ENCODE measurements at places on chromosomes 3 and 15.
A peak's percentile ranks its signal among the peaks of the same experiment; 100 is the strongest.

- no peak for DNase-seq
These were observed 94.7 kb upstream of the RBMS3 start for GRCh38 chr3:29186131-29186599.

DNA sequence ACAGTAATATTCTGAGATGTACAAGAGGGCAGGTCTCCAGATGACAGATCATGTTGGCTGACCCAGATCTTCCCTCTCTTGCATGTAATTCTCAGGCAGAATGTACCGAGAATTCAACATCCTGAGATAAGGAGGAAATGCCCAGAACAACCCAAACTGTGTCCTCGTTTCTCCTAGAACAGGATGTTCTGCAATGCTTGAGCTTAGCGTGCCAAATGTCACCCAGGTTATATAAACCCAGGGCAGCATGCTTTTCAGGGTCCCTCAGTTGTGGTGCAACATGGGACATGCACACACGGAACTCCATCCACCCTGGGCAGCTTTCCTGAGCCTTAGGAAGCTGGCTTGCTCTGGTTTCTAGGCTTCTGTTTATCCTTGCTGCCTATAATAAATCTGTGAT, 102.1 kb upstream of the CMC1 start:
- no peak for DNase-seq

DNA sequence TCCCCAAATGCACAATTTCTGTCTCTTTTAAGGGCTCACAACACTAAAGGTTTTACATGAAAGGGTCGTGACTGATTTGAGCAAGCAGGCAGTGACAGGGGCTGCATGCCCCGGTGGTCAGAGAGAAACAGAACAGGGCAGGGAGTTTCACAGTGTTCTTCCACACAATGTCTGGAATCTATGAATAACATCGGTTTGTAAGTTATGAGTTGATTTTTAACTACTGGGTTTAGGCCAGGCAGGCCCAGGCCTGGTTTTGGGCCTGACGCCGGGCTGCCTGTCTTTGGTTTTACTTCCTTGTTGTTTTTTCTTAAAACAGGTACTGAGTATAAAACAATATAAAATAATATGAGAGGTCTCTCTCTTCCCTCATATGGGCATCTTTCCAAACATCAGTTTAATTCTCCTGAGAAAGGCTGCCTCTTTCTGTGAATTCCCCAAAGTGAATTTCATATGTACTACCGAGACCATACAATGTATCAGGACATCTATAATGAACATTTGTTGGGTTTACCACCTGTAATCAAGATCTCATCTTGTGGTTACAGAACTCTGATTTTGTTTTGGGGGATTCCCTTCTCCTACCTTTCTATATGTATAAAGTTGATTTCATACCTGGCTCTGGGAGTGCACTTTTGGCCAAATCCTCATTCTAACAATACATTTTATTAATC, 74.4 kb downstream of the CD200 start:
- DNase-seq = no peak

GRCh38 chr3:122268257-122269024, 56.6 kb upstream of the CSTA start:
- DNase-seq = no peak

DNA sequence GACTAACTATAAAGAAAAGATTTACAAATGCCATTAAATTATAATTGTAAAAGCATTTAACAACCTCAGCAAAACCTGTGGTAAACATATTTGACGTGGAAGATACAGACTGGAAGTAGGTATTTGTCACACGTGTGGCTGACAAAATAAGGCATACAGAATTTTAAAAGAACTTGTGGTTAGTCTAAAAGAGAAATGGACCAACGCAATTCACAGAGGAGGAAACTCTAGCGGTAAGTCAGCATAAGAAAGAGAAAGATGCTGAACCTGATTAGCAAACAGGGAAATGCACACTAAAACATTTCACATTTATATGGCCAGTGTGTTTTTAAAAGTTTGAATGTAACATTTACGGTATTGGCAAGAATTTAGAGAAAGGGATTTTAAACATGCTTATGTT, 35.3 kb downstream of the KCNH8 start:
- no peak for DNase-seq

GRCh38 chr3:82595530-82595929, 834.1 kb upstream of the GBE1 start:
- DNase-seq = no peak

DNA sequence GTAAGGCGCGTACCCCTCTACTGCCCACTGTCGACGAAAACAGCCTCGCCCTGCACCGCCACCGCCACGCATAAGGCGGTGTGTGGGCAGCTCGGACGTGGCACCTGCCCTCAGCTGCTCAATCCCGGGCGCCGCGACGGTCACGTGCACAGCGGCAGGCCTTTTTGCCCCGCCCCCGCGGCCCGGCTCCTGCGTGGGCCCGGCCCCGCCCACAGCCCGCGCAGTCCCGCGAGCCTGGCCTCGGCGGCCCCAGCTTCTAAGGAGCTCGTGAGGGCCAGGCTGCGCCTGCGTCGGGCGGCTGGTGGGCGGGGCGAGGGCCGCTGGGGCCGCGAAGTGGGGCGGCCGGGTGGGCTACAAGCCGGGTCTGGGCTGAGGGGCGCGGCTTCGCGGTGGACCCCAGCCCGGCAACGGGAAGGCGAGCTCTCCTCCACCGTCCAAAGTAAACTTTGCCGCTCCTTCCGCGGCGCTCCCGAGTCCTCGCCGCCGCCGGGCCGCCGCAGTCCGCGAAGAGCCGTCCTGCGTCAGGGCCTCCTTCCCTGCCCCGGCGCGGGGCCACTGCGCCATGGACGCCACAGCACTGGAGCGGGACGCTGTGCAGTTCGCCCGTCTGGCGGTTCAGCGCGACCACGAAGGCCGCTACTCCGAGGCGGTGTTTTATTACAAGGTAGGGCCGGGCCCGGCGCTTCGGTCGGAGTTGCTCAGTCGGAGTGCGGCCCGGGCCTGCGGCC, at the start of gene CAPN7:
Gene CAPN7 (plus strand): TSS at position 313 of the 728 bp plus-strand sequence. CDS start 250 bp downstream, at position 563.
- DNase-seq = peak; percentile 90

DNA sequence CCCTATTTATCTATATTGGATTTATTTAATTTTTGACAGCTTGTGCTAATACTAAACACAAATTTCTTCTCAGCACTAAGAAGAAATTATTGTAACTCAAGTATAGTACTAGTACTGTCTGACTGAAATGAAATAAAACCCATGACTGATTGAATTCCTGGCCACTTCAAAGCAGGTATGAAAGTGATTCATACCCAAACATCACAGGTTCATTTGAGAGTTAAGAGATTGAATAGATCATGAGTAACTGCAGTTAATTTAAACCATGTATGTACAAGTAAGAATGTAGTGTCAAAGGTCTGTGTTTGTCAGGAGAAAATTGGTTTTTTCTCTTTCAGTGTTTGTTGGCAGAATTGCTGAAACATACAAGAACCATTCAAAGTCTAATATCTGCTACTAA, 332.0 kb upstream of the GRM7 start:
- no peak for DNase-seq

GRCh38 chr3:152459118-152459515, 190.4 kb downstream of the MBNL1 start:
- DNase-seq = no peak

DNA sequence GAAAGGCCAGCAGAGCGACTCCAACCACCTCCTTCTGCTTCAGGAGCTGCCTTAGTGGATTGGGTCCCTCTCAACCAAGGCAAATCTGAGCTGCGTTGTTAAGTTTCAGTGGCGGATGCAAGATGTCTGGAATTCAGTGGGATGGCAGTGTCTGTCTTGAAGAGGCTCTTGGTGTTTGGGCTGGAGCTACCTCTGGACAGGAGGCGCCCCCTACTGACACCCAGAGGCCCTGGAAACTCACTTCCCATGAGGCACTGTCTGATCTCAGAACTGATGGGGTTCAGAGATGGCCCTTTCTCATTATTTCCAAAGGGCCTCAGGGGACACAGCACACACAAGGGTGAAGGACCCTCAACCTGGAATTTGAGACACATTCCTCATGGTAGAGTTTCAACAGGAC, 6.0 kb upstream of the SLC28A1 start:
- no peak for DNase-seq
